MM.1S (cell line): ENCODE measurements at places on chromosomes 2 and 18.

DNA sequence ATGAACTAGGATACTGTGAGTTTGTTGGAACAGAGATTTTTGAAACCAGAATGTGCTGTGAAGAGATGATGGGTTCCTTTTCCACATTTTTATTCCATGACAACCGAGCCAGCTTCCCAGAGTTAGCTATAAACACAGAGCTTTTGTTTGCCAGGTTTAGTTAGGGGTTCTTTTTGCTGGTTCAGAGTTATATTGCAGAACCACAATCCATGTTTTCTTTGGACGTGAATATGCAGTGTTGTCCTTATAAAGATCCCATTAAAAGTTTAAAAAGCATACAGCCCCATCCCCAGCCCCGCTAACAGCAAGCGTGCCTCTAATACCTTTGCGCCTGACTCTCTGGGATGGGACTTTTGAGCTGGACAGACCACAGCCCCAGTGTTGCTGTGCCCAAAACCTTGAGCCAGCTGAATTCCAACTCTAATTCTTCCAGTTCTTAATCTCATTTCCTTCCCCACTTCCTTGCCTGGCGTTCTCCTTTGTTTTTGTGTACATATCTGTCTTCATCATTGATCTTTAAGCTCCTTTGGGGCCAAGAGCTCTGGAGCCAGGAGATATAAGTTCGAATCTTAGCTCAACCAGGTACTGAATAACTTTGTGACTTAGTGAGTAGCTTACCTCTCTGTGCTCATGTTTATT lies 72.3 kb downstream of the SPATS2L start:
- no peak for DNase-seq
- no peaks in the 10 kb centered on the region for H3K36me3 ChIP-seq
- H3K27ac ChIP-seq: no peak overlapping the region
- H3K4me1 ChIP-seq: peaks cover 82% of the 10 kb centered on the region
- no peaks in the 10 kb centered on the region for H3K27me3 ChIP-seq

DNA sequence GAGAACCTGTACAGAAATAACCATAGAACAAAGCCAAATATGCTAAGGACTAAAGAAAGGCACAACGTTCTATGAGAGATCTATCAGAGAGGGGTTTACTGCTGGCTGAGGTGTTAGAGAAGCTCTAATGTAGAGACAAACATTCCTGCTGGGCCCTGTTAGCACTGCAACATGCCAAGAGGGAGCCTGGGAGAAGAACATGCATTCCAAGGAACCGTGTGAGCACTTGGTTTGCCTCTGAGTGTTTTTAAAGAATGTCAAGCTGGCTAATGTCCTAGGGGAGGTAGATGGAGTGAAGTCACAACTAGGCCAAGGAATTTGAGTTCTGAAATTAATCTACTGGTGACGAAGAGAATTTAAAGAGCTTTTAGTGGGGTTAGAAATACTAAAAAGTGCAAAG lies 384.3 kb upstream of the LYPD1 start:
- no peaks in the 10 kb centered on the region for H3K27me3 ChIP-seq
- no peaks in the 10 kb centered on the region for H3K4me1 ChIP-seq
- no peak overlapping the region for H3K27ac ChIP-seq
- no peak overlapping the region for H3K4me3 ChIP-seq
- no peaks in the 10 kb centered on the region for H3K36me3 ChIP-seq
- no peak for DNase-seq

- H3K4me1 ChIP-seq: no peaks in the 10 kb centered on the region
- no peak for DNase-seq
- H3K4me3 ChIP-seq: no peak overlapping the region
- no peaks in the 10 kb centered on the region for H3K36me3 ChIP-seq
- H3K27me3 ChIP-seq: no peaks in the 10 kb centered on the region
These were observed 597.5 kb downstream of the SLC4A3 start for GRCh38 chr2:220224691-220225543.

- H3K4me1 ChIP-seq: peaks cover 33% of the 10 kb centered on the region
- peak overlapping the region; percentile 93 for H3K27ac ChIP-seq
- no peak for DNase-seq
- no peaks in the 10 kb centered on the region for H3K27me3 ChIP-seq
- no peaks in the 10 kb centered on the region for H3K36me3 ChIP-seq
- no peak overlapping the region for H3K4me3 ChIP-seq
These were observed 52.0 kb upstream of the HS6ST1 start for GRCh38 chr2:128370468-128371247.

DNA sequence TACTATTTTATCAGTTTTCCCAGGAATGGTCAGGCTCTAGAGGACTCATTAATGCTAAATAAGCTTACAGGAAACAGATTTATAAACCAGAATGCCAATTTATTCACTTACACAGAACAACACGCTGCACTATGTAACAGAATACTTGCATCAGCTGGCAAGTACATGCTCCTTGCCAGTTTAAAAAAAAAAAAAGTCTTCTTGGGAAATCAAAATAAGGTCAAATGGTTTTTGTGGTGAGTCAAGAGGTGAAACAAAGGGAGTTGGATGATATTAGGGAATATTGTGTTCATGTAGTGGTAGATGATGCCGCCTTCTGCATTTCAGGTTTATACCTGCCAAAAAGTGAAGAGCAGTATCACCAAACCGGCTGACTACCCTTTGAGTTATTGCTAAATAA lies 1322.1 kb upstream of the ZEB2 start:
- H3K4me3 ChIP-seq: no peak overlapping the region
- DNase-seq: no peak
- H3K27me3 ChIP-seq: no peaks in the 10 kb centered on the region
- H3K27ac ChIP-seq: no peak overlapping the region
- no peaks in the 10 kb centered on the region for H3K4me1 ChIP-seq
- H3K36me3 ChIP-seq: no peaks in the 10 kb centered on the region

DNA sequence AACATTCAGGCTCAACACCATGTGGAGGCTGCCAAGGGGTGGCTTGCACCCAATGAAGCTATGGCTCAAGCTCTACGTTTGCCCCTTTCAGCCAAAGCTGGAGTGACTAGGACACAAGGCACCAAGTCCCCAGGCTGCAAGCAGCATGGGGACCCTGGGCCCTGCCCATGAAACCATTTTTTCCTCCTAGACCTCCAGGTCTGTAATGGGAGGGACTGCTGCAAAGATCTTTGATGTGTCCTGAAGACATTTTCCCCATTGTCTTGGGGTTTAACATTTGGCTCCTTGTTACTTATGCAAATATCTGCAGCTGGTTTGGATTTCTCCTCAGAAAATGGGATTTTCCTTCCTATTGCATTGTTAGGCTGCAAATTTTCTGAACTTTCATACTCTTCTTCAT lies 51.0 kb downstream of the PDE1A start:
- no peak overlapping the region for H3K4me3 ChIP-seq
- DNase-seq: no peak
- H3K27me3 ChIP-seq: no peaks in the 10 kb centered on the region
- no peaks in the 10 kb centered on the region for H3K4me1 ChIP-seq

GRCh38 chr18:13240060-13240725 lies 21.6 kb downstream of the LDLRAD4 start:
- H3K4me3 ChIP-seq: no peak overlapping the region
- H3K27ac ChIP-seq: no peak overlapping the region
- no peaks in the 10 kb centered on the region for H3K4me1 ChIP-seq

DNA sequence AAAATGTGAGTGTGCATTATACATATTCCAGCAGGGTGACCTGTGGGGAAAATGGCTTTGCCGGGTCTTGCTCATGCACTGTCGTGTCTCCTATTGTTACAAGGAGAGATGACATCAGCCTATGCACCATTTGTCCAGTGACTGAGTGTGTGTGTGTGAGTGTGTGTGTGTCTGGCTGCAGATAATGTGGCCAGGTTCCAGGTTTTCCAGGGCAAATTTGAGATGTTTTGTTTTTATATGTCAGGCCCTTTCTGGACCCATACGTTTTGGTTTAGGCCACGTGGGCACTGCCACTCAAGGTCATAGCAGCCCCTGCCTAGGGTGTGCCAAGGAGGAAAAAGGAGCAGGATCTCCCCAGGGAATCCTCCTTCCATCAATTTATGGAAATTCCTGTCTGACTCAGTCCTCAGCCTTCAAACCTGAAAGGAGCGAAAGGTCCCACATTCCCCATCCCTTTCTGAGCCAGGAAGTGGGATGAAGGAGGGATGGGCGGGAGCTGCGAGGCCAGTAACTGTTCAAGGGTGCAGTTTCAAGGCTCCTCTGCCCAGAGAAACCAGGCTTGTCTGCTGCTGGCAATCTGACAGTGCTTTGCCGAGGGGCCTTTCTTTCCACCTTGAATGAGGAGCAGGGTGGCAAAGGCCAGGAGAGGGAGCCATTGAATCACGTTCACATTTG lies 93.0 kb upstream of the SMAD2 start:
- H3K4me3 ChIP-seq: no peak overlapping the region
- H3K27me3 ChIP-seq: no peaks in the 10 kb centered on the region

DNA sequence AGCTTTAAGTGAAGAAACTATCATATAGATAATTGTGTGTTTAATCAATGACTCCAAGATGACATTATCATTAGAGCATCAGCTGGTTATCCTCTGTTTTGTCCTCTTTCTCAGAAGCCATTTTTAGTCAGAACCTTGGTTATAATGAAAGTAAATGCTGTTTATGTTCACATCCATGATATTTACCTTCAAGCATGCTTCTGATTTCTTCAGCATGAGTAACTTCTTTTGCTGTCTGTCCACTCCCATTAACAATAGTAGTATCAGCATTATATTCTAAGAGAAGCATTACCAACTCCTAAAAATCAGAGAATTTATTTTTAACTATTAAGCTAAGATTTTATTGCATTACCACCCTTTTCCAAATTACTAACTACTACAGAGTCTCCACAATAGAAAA lies 56.3 kb downstream of the OSBPL1A start:
- H3K4me3 ChIP-seq: no peak overlapping the region
- DNase-seq: no peak
- H3K27ac ChIP-seq: no peak overlapping the region
- no peaks in the 10 kb centered on the region for H3K36me3 ChIP-seq
- H3K4me1 ChIP-seq: peaks cover 6% of the 10 kb centered on the region

DNA sequence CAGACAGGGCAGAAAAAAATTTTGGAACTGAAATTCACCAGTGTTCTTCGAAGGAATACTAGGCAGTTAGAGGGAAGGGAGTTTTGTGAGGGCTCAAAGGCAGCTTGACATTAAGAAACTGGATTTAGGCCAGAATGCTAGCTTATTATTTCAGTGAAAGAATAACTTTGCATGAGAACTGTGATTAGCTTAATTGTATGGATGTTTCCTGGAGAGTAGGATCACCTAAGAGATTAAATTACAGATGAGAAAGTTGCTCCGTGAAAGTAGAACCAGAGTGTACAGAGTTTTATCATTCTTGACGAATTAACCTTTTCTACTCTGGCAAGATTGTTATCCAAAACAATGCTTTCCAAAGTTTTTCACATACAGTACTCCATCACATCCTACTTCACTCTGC lies 6.2 kb downstream of the SPAG16 start:
- H3K4me3 ChIP-seq: no peak overlapping the region
- no peaks in the 10 kb centered on the region for H3K36me3 ChIP-seq
- H3K27me3 ChIP-seq: no peaks in the 10 kb centered on the region
- no peak overlapping the region for H3K27ac ChIP-seq
- no peaks in the 10 kb centered on the region for H3K4me1 ChIP-seq

- H3K4me1 ChIP-seq: peaks cover 17% of the 10 kb centered on the region
- H3K4me3 ChIP-seq: no peak overlapping the region
- no peak overlapping the region for H3K27ac ChIP-seq
- no peaks in the 10 kb centered on the region for H3K27me3 ChIP-seq
- no peak for DNase-seq
- H3K36me3 ChIP-seq: no peaks in the 10 kb centered on the region
These were observed 15.0 kb upstream of the POLI start for GRCh38 chr18:54254265-54254758.

GRCh38 chr2:225282858-225283710 lies 116.4 kb upstream of the NYAP2 start:
- H3K27ac ChIP-seq: no peak overlapping the region
- no peak overlapping the region for H3K4me3 ChIP-seq
- H3K4me1 ChIP-seq: no peaks in the 10 kb centered on the region
- H3K27me3 ChIP-seq: no peaks in the 10 kb centered on the region
- peak; percentile 34 for DNase-seq
- no peaks in the 10 kb centered on the region for H3K36me3 ChIP-seq

- no peak for DNase-seq
- H3K4me1 ChIP-seq: no peaks in the 10 kb centered on the region
- H3K36me3 ChIP-seq: no peaks in the 10 kb centered on the region
- H3K27me3 ChIP-seq: no peaks in the 10 kb centered on the region
- H3K4me3 ChIP-seq: no peak overlapping the region
- no peak overlapping the region for H3K27ac ChIP-seq
These were observed 39.6 kb downstream of the SCN3A start for GRCh38 chr2:165164201-165164600.

DNA sequence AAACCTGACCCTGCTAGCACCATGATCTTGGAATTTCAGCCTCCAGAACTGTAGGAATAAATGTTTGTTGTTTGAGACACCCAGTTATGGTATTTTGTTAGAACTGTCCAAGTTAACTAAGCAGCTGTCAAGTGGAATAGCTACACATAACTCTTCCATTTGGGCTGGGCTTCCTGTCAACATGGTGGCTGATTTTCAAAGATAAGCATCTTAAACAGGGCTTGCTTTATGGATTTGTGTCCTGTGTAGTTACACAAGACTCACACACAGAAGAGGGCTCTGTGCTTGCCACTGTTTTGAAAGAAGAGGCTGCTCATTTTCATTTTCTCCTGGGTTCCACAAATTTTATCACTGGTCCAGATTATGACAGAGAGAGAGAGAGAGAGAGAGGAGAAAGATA lies 35.7 kb downstream of the GCG start:
- H3K27ac ChIP-seq: no peak overlapping the region
- no peak overlapping the region for H3K4me3 ChIP-seq
- H3K4me1 ChIP-seq: no peaks in the 10 kb centered on the region
- H3K36me3 ChIP-seq: no peaks in the 10 kb centered on the region

GRCh38 chr2:199985625-199986207 lies 30.3 kb downstream of the MAIP1 start:
- peaks cover 4% of the 10 kb centered on the region; the same call in 1 of the 2 replicates for H3K4me1 ChIP-seq
- no peak overlapping the region for H3K27ac ChIP-seq
- H3K4me3 ChIP-seq: no peak overlapping the region
- H3K27me3 ChIP-seq: no peaks in the 10 kb centered on the region
- no peaks in the 10 kb centered on the region for H3K36me3 ChIP-seq

DNA sequence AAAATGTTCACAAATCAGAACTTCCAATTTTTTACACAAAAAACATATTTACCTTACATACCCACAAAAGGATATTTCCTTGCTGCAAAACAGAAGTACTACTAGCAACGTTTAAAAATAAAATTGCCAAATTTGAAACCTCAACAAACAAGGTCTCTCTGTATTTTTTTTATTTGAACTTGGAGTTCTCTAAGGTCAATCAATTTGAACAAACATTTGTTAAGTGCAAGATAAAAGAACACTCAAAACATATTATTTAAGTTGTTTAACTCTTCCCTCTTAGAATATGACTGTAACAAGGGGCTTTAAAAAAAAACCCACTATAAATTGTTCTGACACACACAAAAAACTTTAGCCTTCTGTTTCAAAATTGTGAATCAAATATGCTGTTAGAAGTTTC lies 29.6 kb downstream of the PNO1 start:
- H3K36me3 ChIP-seq: no peaks in the 10 kb centered on the region
- no peak for DNase-seq
- no peak overlapping the region for H3K27ac ChIP-seq
- H3K27me3 ChIP-seq: no peaks in the 10 kb centered on the region

GRCh38 chr2:143696651-143697050 lies 567.4 kb downstream of the ARHGAP15 start:
- H3K4me1 ChIP-seq: peaks cover 29% of the 10 kb centered on the region
- peak overlapping the region; percentile 62; the same call in 1 of the 2 replicates for H3K27ac ChIP-seq
- no peak overlapping the region for H3K4me3 ChIP-seq
- no peaks in the 10 kb centered on the region for H3K27me3 ChIP-seq
- DNase-seq: peak; percentile 12
